ENCODE measurements at places on chromosomes 11 and 22.

DNA sequence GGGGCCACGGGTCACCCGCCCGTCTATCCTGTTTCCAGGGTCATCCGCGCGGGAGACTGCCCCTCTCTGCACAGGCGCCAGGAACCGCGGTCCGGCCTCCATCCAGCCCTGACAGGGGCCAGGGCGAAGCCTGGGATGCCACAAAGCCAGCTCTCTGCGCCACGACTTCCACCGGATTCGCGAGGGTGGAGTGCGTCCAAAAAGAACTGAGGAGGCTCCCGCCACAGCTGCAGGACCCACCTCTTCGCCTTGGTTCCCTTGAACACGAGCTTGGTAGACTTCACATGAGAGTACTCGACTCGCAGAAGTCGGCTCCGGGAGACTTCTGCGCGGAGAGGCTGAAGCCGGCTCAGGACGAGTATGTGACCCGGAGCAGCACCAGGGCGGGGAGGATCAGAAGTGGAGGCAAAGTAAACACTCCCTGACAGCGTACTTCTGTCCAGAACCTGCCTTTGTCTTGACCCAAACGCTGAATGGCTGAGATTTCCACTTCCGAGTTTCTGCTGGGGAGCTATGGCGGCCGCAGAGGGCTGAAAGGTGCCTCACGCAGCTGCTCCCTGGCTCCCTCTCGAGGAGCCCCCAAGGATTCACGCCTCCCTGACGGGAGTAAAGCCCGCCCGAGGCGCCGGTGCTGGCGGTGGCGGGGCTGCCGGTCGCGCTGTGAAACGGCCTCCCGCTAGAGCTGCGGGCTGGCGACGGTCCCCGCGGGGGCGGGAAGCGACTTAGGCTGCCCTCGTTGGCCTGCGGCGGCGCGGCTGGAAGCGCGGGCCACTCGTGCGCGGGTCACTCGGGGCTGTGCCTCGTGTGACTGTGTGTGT is 4566.7 kb upstream of the OR11H1 start:
- DNase-seq, result no peak

- no peak for DNase-seq
Measured at GRCh38 chr11:120894202-120894985, 129.5 kb upstream of the TBCEL start.

- DNase-seq, result no peak
Measured at GRCh38 chr11:64537876-64538275, 53.1 kb upstream of the SLC22A12 start.

DNA sequence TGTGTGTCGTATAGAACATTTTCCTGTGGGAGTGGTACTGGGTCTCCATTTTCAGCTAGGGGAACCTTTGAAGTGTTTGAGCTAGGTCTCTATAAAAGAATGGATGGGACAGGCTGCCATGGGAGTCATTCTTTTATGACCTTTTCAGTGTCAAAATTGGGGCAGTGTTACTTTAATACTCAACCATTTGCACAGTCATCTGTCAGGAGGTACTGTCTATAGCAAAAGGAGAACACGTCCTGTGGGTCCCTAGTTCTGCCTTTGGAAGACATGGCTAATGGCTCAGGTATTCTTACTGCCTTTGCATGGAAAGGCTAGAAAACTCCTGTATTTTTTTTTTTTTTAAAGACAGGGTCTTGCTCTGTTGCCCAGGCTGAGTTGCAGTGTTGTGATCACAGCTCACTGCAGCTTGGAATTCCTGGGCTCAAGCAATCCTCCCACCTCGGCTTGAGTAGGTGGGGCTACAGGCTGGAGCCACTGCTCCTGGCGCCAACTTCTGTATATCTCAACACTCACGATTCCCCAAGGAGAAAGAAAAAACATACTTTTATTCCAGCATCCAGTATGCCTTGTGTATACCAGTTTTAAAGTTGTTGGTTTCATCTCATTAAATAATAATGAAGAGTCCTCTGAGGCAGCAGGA is 2.1 kb upstream of the ATF4 start:
- DNase-seq, result no peak

GRCh38 chr22:24950272-24950902 is 2.1 kb upstream of the KIAA1671 start:
- DNase-seq, result peak; percentile 85

DNA sequence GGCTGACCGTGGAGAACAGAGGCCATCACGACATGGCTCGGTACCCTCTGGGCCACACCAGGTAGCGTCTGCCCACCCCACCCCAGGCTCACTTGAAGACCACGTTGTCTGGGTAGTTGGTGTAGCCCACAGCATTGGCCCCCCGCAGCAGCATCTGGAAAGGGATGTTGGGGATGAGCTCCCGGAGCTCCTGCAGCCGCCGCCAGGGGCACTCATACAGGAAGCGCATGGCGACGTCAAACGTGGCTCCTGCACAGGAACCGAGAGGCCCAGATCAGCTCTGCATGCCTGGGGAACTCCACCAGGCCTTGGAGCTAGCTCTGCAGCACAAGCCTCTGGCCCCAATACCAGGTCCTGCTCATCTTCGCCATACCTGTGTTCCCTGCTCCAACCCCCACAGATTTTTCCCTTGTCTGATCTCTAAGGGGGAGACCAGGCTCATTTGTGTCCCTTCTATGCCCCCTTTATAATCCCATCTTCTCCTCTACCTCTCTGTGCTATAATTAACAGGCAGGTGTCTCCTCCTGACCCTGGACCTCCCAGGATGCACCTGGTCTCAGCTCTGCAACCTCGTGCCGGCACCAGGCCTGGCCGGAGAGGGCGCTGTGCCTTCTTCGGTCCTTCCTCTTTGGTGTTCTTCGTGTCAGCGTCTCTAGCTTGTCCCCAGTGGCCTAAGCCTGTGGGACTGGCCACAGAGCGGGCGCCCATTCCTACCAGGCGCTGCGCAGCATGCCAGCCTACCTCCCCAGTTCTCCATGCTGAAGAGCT is 5.0 kb upstream of the LRFN4 start:
- DNase-seq, result no peak

DNA sequence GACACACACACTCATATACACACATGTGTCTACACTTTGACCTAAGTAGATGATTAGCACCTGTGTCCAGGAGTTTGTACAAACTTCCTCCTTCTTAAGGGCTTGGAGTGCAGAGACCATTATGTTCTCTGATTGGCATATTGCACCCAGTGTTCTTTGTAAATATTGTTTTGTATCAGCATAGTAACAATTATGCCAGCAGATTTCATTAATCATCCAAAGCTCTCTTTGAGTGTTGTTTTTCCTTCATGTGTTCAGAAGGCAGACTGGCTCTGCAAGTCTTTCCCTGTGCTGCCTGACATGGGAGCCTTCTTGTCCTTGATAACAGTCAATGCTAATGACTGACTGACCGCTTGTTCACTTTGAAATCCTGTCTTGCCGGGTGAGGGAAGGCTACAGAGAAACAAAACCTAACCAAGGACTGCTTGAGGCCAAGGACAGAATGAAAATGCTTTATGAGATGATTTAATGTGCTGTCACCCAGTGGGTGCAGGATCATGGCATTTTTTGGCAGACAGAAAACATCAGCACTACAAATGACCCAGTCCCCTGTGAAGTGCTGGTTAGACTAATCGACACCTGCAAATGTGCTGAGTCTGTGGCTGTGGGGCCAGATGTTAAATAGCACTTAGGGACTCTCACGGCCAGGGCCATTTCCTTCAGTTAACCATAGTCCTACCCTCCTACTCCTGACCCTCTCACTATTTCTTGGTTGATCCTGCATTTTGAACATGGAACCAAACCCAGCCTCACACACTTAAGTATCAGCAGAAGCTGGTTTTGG is 6.6 kb upstream of the BARX2 start:
- no peak for DNase-seq

- DNase-seq, result no peak
Measured at GRCh38 chr22:19648419-19648929, 65.8 kb upstream of the SEPTIN5 start.

GRCh38 chr11:16607675-16608644 is 130.5 kb upstream of the C11orf58 start:
- DNase-seq, result peak; percentile 57

DNA sequence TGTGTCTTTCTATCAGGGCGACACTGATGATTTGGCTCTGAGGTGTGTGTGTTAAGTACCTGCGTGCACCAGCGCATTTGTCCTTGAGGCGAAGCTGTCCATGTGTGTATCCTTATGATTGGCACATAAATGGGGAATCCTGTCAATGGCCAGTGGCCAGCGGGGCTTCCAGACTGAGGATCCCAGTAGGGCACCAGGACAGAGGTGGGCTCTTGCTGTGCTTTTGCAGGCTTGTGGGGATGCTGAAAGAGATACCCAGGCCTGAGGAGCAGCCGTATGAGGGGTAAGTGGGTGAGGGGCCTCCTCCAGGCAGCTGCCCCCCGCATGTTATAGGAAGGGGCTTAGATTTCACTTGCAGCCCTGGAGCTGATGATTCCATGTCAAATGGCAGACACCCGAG is 156.8 kb downstream of the ST3GAL4 start:
- no peak for DNase-seq

- peak; percentile 65 for DNase-seq
Measured at GRCh38 chr11:124612567-124613246, 1.5 kb downstream of the PANX3 start.

GRCh38 chr11:70625582-70626518 is 227.5 kb downstream of the CTTN start:
- DNase-seq, result no peak

- DNase-seq, result no peak
Measured at GRCh38 chr11:5507933-5508305, 1.8 kb downstream of the UBQLN3 start.

DNA sequence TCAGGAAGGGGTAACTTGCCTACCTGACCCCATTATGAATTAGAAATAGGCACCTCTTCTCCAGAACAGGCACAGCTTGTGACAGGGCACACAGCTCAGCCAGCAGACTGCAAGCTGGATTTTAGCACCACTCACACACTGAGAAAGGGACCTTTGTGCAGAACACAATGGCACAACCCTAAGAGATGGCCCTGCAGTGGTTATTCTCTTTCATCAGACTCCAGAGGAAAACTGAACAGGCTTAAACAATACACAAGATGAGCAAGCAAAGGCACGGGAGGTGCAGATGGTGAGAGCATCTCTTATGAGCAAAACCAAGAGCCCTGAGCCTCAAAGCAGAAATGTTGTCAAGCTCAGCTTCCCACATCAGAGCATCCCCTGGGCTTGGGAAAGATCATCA is 93.8 kb upstream of the LRRC55 start:
- DNase-seq, result no peak

- DNase-seq, result no peak
Measured at GRCh38 chr11:35336726-35337125, 82.6 kb downstream of the SLC1A2 start.

DNA sequence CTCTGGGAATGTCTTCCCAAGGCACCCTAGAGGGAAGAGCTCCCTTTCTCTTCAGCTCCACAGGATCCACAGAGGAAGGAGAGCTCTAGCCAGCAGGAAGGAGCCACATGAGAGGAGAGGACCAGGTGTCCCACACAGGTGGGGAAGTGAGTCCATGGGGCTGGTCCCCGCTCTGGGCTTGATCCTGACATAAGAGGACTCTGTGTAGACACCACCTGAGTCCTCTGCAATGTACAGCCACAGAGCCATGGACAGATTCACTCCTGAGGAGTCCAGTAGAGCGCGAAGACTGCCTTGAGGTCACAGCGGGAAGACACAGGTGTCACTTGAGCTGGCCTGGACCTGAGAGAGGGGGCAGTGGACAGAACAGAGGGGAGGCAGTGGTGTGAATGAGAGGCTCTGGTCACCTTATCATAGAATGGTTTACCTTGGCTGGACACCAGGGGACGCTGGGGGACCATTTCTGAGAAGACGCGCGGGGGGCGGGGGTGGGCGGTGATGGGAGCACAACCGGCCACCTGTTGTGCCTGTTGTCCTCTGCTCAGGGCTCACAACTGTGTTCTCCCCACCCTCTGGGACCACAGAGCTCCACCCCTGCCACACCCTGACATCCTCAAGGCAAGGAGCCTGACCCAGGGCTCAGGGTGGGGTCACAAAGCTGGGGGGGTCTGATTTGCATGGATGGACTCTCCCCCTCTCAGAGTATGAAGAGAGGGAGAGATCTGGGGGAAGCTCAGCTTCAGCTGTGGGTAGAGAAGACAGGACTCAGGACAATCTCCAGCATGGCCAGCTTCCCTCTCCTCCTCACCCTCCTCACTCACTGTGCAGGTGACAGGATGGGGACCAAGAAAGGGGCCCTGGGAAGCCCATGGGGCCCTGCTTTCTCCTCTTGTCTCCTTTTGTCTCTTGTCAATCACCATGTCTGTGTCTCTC is 128.2 kb downstream of the ZNF280B start:
- no peak for DNase-seq

DNA sequence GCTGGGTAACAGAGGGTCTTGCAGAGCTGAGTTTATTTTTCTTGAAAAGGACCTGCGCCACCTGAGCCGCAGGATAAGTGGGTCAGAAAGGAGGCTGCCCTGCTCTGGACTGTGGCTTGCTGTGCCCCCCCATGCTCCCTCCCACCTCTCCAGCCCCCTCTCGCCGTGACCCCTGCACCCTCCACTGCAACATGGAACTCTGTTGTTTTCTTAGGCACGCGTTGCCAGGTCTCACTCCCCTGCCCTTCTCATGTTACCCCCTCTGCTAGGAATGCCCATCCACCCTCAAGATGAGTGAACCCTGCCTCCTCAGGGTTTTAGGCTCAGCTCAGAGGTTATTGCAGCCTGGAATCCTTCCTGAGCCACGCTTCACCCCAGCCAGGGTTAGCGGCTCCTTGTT is 10.8 kb downstream of the ETS1 start:
- DNase-seq, result no peak

GRCh38 chr11:46333394-46333947 is 13.8 kb upstream of the DGKZ start:
- DNase-seq, result no peak

- DNase-seq, result no peak
Measured at GRCh38 chr11:17526931-17527627, 17.1 kb downstream of the USH1C start.

DNA sequence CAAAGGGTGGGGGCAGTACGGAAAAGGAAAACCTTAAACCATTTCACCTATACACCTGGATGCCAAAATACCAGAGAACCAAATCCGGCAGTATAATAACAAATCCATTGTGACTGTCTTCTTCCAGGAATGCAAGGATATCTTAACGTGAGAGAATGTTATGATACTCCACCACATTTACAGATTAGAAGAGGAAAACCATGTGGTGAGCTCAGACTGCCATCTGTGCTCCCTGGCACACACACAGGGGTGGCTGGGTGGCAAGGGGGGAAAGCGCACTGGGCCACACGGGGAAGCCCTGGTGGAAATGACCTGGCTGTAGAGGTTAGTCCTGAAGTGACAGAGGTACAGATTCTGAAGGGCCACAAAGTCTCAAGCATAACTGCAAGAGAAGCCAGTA is 9.9 kb downstream of the EIF1AD start:
- DNase-seq, result no peak

Data from cardiac muscle cell (in vitro differentiated cells and primary cell).